ENCODE measurements at places on chromosomes 4 and X.

DNA sequence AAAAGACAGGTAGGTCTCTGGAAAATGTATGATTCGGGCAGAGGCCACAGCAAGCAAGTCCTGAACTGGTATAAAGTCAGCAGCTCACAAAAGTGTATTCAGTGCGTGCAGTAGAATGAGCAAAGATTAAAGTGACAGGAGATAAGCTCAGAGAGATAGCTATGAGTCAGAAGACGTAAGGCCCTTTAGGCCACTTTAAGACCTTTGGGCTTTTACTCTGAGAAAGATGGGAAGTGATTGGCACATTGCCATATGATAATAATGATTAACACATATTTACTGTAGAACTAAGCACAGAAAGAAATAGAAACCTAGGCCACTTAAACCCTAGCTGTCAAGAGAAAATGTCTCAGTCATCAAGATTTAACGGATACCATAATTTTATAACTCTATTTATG is 51.7 kb downstream of the TBCK start:
- DNase-seq, result no peak

- DNase-seq, result peak; percentile 55
These were observed 83.3 kb downstream of the SLC7A11 start for GRCh38 chr4:138158746-138159297.

DNA sequence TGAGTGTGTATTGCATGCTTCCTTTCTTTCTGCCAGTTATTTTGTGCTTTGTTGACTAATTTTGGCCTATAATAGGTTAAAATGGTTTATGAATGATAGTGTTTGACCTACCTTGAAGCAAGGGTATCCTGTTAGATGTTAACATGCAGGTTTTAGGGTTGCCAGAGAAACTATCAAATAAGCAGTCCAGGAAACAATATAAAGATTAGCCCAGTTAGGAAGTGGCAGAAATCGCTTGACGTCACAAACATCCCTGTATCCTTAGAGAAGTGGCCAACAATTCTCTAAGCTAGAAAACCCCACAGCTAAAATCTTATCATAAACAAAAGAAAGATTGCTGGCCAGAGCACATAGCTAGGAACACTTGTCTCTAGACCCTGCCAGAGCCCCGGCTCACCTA is 3.8 kb downstream of the NAP1L5 start:
- peak; percentile 19 for DNase-seq

DNA sequence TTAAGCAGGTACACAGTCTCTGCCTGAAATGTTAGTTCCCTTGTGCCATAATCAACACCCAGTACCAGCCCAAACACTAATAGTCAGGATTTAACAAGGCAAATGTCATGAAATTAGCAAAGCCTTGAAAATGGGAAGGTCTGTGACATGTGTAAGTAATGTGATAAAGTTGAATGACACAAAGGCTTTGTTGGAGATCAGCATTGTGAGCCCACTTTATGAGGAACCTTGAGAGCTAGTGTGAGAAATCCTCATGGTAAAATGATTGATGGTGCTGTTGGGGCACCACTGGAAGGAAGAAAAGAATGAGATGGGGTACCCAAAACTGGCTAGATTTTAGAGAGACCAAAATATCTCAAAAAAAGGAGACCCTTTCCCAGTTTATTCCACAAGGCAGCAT is 3.3 kb upstream of the LIN54 start:
- no peak for DNase-seq
